ENCODE measurements at places on chromosomes 16 and 17. TPM values are rescaled to one million over a fixed set of nuclear protein-coding genes. Genes with fewer than 3 reads are reported as not detected.

DNA sequence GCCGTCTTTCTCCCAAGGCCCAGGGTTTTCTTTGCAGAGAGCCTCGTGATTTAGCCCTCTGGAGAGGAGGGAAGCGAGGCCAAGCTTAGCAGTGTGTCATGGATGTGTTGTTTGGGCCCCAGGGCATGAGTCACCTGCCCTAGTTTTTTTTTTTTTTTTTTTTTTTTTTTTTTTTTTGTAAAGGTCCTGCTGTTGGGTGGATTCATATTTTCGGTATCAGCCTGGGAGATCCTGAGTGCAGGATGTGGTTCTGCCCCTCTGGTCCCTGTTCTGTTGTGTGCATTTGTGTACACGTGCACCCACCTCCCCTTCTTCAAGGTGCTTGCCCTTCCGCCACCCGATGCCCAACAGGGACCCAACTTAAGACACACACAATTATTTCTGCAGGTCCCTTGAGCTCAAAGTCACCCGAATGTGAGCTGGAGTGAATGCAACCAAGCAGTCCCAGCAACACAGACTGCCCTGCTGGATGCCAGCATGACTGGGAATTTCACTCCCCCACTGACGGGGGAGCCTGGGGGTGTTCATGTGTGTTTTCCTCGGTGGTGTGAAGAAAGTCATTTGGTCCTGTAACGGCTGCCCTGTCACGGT is 265.8 kb upstream of the TNRC6C start:
- H3K27me3 ChIP-seq = peaks cover 75% of the 10 kb centered on the region
- peaks cover 43% of the 10 kb centered on the region for H3K4me1 ChIP-seq
- no peak for DNase-seq
- H3K27ac ChIP-seq = no peak overlapping the region

- H3K27me3 ChIP-seq = peaks cover 9% of the 10 kb centered on the region
- H3K27ac ChIP-seq = no peak overlapping the region
- no peaks in the 10 kb centered on the region for H3K36me3 ChIP-seq
- H3K4me3 ChIP-seq = no peak overlapping the region
These were observed 168.9 kb upstream of the NOG start for GRCh38 chr17:56424543-56425044.

DNA sequence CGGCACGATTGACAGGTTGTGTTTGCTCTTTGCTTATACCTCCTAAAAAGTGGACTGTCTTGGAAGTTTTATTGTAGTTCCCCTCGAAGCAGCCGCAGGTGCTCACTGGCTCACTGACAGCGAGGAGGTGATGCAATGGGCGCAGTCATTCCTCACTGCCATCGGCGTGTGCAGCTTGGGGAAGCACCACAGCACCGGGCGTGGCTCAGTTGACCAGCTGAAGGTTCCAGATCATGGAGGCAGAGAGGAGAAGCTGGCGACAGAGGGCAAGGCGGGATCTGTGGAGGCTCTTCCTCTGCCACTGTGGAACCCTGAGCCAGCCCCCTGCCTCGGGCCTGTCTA is 72.1 kb upstream of the TNRC6C start:
- H3K4me1 ChIP-seq = peaks cover 30% of the 10 kb centered on the region
- H3K36me3 ChIP-seq = no peaks in the 10 kb centered on the region
- DNase-seq = no peak

DNA sequence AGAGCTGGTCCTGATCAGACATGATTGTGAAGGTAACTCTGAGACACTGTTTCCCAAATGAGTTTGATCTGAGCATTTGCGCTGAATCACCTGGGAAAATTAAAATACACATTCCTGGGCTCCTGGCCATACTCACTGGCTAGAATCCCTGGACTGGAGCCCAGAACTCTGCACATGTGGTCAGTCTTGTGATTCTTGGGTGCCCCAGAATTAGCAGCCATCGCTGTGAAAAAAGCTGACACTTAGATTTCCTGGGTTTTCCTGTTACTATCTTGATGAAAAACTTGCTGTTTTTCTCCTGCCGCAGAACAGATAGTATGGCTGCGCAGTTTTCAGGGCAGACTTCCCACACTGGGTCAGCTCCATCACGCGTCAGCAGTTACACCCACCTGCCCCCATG is 24.6 kb downstream of the NECAB2 start:
- peaks cover 23% of the 10 kb centered on the region for H3K27me3 ChIP-seq
- DNase-seq = no peak
- no peak overlapping the region for H3K4me3 ChIP-seq
- H3K36me3 ChIP-seq = no peaks in the 10 kb centered on the region
- no peak overlapping the region for H3K27ac ChIP-seq

GRCh38 chr16:11361701-11362451 is 16.6 kb downstream of the RMI2 start:
- no peak for DNase-seq
- no peak overlapping the region for H3K27ac ChIP-seq
- no peaks in the 10 kb centered on the region for H3K27me3 ChIP-seq
- no peak overlapping the region for H3K4me3 ChIP-seq

DNA sequence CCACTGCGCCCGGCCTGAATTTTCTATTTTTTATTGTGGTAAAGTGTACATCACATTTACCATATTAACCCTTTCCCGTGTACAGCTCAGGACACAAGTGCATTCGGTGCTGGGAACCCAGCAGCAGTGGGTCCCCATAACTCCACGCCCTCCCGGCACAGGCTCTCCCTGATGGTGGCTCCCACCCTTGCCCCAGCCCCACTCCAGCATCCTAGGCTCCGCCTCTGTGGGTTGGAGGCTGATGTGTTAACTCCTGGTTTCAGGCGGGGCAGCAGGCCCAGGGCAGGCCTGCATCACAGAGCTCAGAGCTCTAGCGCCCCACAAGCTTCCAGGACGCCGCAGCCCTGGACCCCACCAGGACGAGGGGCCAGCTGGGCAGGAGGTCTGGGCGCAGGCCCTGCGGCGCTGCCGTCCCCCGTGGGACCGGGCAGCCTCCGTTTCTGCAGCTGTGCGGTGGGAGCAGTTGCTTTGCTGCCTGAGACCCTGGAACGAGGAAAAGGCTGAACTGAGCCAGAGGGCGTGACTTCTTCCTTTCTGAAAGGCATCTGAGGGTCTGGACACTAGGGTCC is 19.6 kb downstream of the ZFPM1 start:
- peak overlapping the region; percentile 86 for H3K27ac ChIP-seq
- no peaks in the 10 kb centered on the region for H3K27me3 ChIP-seq
- H3K36me3 ChIP-seq = no peaks in the 10 kb centered on the region
- DNase-seq = no peak
- no peak overlapping the region for H3K4me3 ChIP-seq

GRCh38 chr16:19283637-19284036 is 1.9 kb upstream of the CLEC19A start:
- no peaks in the 10 kb centered on the region for H3K4me1 ChIP-seq
- H3K27me3 ChIP-seq = no peaks in the 10 kb centered on the region
- H3K27ac ChIP-seq = no peak overlapping the region
- DNase-seq = no peak
- no peaks in the 10 kb centered on the region for H3K36me3 ChIP-seq

GRCh38 chr17:52209507-52209906 is 51.0 kb upstream of the CA10 start:
- peaks cover 20% of the 10 kb centered on the region for H3K4me1 ChIP-seq
- H3K27me3 ChIP-seq = peaks cover 18% of the 10 kb centered on the region
- no peak overlapping the region for H3K4me3 ChIP-seq
- H3K36me3 ChIP-seq = no peaks in the 10 kb centered on the region
- H3K27ac ChIP-seq = no peak overlapping the region

Gene DPEP3
- total RNA-seq = not detected

Gene CDH3
- 180 TPM for total RNA-seq

Gene FOXJ1
- 2.0 TPM for total RNA-seq

Gene CCL11
- not detected for total RNA-seq

Gene USP32
- total RNA-seq = 43.9 TPM

Gene GFAP
- not detected for total RNA-seq

Gene CRHR1
- total RNA-seq = 0.36 TPM

Gene OTOP3
- not detected for total RNA-seq

Measured in mesothelial cell of epicardium (in vitro differentiated cells).